ENCODE measurements at places on chromosomes 2 and 18.

GRCh38 chr2:117982376-117983033 is 31.4 kb downstream of the CCDC93 start:
- DNase-seq: no peak

GRCh38 chr2:100832885-100833284 is 12.9 kb downstream of the NPAS2 start:
- no peak for DNase-seq

GRCh38 chr2:41926614-41927580 is 120.9 kb upstream of the PKDCC start:
- peak; percentile 61 for DNase-seq

DNA sequence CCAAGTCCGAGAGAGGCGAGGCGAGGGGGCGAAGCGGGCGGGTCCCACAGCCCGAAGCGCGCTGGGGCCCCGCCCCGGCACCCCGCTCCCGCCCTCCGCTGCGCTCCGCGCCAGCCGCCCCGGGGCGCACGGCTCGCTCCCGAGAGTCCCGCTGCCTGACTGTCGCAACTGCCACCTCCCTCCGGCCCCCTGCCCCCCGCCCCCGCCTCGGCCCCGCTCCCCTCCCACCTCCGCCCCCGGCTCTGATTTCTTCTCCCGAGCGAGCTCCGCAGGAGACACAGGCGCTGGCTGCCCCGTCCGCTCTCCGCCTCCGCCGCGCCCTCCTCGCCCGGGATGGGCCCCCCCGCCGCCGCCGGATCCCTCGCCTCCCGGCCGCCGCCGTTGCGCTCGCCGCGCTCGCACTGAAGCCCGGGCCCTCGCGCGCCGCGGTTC is at the start of gene WNT6:
WNT6 (plus strand) TSS at position 250 of the 432 bp plus-strand sequence. CDS start 233 bp downstream, outside the sequence.
- DNase-seq: peak; percentile 65
